ENCODE measurements at places on chromosomes 13 and 19.

GRCh38 chr19:14003251-14004055 lies 2.7 kb downstream of the RFX1 start:
- DNase-seq: no peak

GRCh38 chr13:90623318-90624011 lies 724.0 kb upstream of the MIR17HG start:
- DNase-seq: no peak

DNA sequence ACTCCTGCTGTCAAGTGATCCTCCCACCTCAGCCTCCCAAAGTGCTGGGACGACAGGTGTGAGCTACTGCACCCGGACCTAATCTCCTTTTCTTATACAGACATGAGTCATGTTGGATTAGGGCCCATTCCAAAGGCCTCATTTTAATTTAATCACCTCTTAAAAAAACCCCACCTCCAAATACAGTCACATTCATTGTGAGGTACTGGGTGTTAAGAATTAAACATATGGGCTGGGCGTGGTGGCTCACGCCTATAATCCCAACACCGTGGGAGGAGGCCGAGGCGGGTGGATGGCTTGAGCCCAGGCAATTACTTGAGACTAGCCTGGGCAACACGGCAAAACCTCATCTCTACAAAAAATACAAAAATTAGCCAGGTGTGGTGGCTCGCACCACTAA lies 46.6 kb downstream of the PIN1 start:
- DNase-seq: no peak

- no peak for DNase-seq
Measured at GRCh38 chr13:43373400-43373799, 350.0 kb downstream of the DNAJC15 start.

GRCh38 chr19:8416796-8417195 lies 3.7 kb downstream of the MARCHF2 start:
- DNase-seq: no peak

DNA sequence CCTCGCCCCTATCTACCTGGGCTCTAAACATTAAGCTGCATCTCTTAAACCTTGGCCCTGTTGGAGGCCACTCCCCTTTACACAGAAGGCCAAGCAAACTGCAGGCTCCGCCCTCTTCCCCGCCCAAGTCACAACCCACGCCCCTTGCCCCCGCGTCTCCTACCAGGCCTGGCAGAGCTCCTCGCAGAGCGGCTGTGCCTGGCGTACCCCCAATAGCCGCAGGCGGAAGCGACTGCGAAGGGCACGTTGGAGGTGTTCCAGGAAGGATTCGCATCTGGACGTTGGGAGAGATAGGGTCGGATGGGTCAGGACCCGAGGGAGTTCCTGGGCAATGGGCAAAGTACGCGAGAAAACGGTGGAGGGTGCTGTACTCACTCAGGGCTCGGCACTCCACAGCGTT lies 5.9 kb downstream of the RTBDN start:
- no peak for DNase-seq

GRCh38 chr13:103184413-103184812 lies 118.2 kb upstream of the SLC10A2 start:
- no peak for DNase-seq

- DNase-seq: no peak
Measured at GRCh38 chr13:38718374-38718773, 31.5 kb downstream of the FREM2 start.

DNA sequence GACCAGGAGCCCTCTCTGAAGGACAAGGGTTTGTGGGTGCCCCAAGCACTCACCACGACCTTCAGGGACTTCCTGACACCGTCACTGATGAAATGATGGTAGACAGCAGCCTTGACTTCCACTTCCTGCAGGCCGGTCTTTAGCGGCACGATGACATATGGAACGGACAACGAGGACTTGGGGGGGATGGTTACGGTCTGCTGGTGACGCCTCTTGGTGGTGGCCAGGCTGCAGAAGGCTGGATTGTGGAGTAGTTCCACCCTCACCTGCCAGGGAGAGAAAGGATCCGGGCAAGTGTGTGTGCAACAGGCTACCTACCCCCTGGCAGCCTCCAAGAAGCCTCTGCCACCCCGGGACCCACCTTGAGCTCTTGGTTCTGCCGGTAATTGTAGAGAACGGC lies 23.2 kb downstream of the C3 start:
- DNase-seq: no peak

- peak; percentile 57 for DNase-seq
Measured at GRCh38 chr13:98997738-98998641, 20.1 kb upstream of the DOCK9 start.

- DNase-seq: no peak
Measured at GRCh38 chr13:93927431-93927830, 552.1 kb downstream of the DCT start.

DNA sequence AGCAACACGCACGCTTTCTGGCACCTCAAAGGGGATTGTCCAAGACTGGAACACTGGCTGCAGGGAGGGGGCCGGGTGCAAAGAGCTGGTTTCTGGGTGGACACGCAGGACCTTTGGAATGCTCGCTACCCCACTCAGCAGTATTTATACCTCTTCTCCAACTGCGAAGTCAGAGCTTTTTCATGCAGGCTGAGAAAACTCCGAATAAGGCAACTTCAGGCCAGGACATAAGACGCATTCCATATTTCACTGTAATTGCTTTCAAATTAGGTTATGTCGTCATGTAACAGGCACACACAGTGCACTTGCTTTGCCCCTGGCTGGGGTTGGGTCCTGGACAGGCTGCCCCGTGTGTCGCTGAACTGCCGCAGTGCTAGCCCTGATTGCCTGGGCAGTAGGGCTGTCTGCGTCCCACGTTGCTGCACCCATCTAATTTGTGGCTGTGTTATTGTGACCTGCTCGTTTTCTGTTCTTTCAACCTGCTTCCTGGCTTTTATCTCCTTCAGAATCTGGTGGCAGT lies 44.5 kb downstream of the ACTN4 start:
- DNase-seq: peak; percentile 98

GRCh38 chr19:51210191-51210784 lies 14.6 kb upstream of the CD33 start:
- DNase-seq: no peak

GRCh38 chr19:49859682-49860335 lies 7.6 kb downstream of the PNKP start:
- DNase-seq: no peak

DNA sequence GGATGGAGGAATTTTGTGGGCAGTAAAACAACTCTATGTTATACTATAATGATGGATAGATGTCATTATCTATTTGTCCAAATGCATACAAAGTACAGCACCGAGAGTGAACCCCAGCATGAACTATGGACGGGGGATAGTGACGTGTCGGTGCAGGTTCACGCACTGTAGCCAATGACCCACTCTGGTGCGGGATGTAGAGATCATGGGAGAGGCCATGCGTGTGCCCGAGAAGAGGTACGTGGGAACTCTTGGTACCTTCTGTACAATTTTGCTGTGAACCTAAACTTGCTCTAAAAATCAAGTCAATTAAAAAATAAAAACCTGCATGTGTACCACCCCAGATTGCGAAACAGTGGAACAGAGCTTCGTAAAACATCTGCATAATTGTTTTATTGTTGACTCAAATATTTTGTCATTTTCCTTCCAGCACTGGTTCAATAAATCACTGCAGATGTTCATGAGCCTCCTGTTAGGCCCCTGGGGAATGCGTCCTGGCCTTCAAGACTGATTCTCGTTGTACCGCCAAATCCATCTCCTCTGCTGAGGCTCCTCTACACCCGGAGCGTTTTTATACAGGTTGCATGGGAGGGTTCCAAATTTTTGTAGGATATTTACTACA lies 30.9 kb downstream of the COL4A1 start:
- DNase-seq: no peak

DNA sequence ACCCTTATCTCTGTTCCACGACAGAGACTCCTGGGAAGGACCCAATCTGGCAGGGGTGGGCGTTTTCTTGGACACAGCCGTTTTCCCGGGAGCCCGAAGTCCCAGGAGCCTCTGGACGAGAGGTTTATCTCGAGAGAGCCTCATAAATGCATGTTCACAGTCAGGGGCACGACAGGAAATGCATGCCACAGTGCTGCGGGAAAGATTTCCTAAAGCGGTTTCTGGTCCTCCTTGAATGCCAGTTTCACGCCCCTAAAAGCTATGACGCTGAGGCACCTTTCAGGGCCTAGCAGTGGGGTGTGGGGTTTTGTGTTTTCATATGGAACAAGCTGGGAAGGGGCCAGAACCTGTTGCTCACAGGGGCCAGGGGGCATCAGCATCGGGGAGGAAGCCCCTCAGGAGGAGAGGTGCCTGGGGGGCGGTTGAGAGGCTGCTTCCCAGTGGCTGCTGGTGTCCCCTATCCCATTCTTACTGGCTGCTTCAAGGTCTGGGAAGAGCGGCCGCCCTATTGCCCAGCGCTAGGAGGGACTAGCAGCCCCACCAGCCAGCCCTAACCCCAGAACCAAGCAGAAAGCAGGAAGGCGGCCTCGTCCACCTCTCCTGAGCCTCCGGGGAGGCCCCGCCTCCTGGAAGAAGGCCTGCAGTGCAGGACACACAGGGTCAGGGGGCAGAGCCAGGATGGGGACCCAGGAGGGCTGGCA lies 157.0 kb downstream of the KDM4B start:
- no peak for DNase-seq

GRCh38 chr13:35603593-35604285 lies 127.2 kb upstream of the MAB21L1 start:
- no peak for DNase-seq

DNA sequence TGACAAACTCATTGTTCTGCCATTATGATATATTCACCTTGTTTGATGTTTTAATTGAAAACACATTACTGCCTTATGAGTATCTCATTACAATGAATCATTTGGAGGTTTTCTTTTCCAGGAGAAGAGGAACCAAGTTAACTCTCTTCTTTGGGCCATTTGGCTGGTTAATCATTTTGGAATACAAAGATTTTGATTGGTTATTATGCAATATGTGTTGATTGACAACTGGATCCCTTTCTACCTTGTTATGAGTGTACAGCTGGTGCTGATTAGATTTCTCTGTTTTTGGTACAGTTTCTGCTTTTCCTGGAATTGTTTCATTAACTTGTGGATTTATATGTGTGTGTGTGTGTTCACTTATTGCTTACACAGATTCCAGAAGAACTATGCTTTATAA lies 49.2 kb upstream of the RGCC start:
- no peak for DNase-seq

DNA sequence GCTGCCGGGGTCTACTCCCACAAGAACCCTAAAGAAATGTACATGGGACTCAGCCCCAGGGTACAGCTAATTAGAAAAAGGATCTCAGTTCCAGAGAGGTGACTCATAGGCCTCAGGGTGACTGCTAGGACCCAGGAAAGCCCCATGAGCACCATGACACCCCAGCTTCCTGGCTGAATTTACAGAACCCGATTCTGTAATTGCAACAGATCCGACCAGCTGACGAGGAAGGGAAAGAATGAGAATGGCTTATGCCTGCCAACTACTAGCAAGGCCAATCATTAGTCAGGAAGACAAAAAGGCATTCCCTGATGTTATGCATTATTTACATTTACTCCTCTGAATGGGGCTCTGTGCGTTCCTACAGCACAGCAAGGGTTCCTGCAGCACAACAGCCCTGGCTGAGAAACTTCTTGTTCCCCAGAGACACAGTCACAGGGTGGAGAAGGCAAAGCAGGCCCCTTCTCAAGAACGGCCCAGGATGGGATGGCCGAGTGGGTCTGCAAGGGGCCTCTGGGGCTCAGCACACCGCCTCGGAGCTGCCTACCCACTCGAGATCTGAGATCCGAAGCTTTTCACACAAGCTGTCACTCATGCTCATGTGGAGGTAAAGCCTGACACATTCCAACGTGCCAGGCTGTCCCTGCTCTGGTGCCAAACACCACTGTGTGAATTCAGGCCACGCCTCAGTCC lies 27.2 kb downstream of the PBX4 start:
- peak; percentile 98 for DNase-seq

- peak; percentile 66 for DNase-seq
Measured at GRCh38 chr19:532561-533363, 1.2 kb downstream of the CDC34 start.

Measured in HFFc6 (cell line).